ENCODE measurements at places on chromosomes 1 and 21.

DNA sequence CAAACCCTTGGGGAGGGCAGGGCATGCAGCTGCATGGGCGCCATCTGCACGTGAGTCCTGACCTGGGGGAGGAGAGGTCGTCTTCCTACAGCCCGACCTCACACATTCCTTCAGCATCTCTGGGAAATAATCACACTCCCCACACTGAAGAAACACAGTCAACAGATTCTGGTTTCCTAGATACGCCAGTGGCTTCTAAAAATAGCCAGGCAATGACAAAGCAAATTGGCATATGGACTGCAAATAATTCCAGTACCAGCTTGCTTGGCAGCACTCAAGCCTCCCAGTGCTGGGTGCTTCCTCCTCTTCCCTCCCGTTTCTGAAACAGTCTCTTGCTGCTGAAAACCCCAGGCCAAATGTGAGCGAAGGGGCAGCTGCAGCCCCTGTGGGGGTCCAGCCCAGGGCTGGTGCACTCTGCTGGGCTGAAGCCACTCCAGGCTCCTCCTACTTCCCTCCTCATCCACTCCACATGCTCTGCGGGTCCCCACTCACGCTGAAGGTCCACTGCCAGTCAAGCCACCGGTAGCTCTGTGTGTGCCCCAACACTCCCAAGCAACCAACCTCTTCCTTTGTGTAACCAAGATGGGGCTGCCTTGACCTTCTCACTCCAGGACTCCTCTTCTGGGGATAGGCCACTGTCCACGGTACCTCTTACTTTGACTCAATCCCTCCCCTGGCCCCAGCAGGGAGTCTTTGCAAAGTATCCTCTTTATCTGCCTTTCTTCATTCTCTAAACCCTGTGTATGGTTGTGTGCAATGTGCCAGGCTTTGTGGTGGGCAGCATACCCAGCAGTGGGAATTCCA lies 69.0 kb downstream of the KCND3 start:
- peak; percentile 65 for DNase-seq

DNA sequence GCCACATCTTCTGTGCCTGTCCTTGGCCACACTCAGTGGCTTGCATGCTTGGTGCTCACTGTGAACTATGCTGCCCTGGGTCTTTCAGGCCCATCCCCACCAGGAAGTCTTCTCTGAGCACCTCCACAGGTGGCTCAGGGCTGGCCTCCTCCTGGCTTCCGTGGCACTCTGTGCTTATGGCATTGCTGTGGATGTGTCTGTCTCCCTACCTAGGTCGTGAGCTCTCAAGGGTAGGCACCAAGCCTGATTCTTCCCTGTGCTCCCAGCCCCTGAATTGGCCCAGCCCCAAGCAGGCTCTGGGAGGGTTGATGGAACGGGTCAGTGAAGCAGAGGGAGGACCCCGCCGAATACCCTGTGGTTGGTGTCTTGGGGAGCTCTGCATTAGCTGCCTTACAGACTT lies 197.7 kb upstream of the EDN2 start:
- no peak for DNase-seq

- DNase-seq = no peak
Measured at GRCh38 chr1:58964428-58964827, 180.6 kb upstream of the JUN start.

GRCh38 chr1:111739194-111739924 lies at the start of gene INKA2:
Gene INKA2, minus strand, starts transcription at chr1:111739395. Its CDS starts 153 bp downstream, at chr1:111739242.
- peak; percentile 83 for DNase-seq

GRCh38 chr1:206793620-206794019 lies 21.3 kb upstream of the IL10 start:
- DNase-seq = no peak

DNA sequence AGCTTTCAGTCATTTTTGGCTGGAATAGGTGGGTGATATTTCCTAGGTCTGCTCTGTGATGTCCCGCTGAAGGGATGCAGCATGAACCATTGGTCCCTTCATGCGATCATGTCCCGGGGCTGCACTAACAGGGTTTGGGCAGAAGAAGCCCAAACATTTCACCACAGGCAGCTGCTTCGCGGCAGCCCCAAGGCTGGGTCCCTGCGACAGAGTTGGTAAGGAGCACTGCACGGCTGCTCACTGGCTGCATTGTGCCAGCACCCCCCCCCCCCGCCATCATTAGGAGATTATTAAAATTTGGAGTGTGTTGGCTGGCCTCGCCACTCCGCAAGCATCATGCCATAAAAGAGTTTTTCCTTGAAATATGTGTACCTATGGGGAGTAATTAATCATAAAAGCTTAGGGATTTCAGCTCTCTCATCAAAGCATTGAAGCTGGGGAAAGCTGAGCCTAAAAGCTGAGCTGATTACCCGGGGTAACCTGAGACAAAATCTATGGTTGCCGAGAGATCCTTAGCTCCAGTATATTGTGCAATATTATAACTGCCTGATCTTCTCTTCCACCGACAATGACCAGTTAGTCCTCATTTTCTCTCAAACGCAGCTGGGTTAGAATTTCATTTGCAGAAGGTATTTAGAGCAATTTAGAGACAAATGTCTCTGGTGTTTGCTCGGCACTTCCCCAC lies 62.5 kb downstream of the PEX14 start:
- no peak for DNase-seq

DNA sequence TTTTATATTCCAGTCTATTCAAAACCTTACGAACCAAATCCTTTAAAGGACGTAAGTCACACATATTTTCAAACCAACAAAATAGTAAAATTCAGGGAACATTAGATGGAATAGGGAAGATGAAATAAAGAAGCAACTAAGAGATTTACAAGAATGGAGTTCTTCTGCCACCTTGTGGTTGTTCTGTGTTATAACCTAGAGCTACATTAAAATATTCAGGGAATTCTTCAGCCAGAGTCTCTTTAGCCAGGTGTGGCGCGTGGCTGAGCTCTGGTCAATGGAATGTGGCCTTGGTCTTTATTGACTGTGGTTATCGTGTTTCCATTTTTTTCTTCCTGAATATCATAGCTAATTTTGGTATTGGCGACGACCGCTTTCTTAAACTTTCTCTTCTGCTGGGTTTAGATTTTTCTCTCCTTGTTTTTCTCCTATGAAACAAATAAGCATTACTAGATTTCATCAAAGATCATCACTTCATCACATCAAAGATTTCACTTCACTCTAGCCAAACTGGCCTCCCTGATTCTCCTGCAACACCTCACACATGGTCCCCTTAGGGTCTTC lies 221.3 kb downstream of the MRPL39 start:
- peak; percentile 39 for DNase-seq

DNA sequence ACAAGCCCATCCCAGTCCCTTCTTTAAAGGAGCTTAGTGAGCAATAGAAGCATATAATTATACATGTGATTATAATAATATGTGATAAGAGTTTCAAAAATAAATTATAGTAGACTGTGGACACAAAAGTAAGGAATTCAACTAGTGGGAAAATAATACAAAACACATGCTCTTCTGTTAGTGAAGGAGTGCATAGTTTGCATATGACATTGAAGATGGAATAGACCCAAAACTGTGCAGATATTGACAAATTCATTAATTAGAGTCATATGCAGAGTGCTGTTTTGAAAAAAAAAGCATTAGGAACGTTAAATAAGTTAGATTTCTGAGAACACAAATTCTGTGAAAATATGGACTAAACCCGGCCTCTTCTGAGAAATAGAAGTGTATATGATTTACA lies 278.8 kb downstream of the ASTN1 start:
- peak; percentile 57 for DNase-seq

GRCh38 chr1:94056171-94056570 lies 64.8 kb downstream of the ABCA4 start:
- DNase-seq = no peak

GRCh38 chr1:111739925-111740765 lies 950 bp upstream of the INKA2 start:
- peak; percentile 70 for DNase-seq

GRCh38 chr1:61140778-61141177 lies 58.4 kb downstream of the NFIA start:
- DNase-seq = peak; percentile 66

GRCh38 chr1:241827264-241827663 lies 20.7 kb upstream of the EXO1 start:
- no peak for DNase-seq

- peak; percentile 30 for DNase-seq
Measured at GRCh38 chr1:41672173-41672572, 187.7 kb upstream of the EDN2 start.

DNA sequence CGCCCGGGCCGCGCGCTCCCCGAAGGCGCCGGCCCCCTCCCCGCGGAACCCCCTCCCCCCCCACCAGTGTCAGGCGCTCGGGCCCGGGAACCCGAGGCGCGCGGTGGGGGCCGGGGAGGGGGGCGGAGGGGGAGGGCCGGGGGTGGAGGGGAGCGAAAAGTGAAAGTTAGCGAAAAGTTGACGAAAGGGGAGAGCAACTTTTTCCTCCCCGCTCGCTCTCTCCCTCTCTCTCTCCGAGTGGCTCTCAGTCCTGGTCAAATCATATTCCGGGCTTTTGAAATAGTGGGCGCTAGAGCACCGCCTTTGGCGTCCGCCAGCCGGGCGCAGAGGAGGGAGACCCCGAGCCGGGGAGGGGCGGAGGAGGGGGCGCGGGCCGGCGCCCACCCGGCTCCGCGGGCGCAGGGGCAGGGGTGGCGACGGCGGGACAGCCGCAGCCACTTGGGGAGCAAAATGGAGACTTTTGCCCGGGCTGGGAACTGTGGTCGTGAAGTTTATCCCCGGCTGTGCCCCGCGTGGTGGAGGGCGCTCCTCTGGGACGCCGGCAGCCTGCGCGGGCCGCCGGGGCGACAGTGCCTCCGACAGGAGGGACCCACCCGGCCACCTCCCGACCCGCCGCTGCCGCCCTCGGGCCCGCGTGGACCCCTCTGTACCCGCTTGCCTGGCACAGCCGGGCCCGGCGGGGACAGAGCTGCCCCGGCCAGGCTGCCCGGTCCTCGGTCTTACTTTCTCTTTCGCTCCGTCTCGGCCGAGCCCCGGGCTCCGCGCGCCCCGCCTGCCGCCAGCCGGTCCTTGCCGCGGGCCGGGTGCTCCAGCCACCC lies 697 bp downstream of the PRDM16 start:
- DNase-seq = peak; percentile 49

DNA sequence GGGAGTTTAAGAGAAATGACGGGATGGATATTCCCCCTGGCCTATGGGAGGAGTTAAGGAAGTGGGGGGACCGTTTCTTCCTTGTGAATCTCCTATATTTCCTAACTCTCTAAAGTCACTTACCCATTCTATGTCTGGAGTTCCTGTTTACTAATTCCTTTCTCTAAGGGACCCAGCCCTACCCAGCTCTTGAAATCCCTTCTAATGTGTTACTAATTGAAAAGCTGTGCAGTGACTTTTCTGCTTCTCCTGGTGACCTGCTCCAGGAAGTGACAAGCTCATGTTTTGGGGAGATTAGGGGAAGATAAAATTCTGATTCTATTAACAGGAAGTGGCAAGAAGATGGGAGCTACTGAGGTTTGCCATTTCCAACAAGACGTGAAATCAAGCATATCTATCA lies 4.0 kb upstream of the SAMSN1 start:
- no peak for DNase-seq

DNA sequence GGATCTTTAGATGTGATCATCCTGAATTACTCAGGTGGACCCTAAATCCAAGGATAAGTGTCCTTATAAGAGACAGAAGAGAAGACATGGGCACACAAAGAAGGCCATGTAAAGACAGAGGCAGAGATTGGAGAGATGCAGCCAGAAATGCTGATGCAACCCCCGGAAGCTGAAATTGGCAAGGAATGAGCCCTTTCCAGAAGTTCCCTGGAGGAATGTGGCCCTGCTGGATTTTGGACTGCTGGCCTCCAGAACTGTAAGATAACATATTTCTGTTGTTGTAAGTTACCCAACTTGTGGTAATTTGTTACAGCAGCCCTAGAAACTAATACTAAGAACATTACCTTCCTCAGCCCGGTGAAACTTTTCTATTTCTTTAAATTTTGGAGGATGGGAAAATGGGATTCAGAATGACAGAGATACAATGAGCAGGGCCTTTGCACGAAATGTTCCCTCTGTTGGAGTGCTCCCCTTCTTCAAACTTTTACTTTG lies 11.2 kb upstream of the PLPP3 start:
- DNase-seq = peak; percentile 62

DNA sequence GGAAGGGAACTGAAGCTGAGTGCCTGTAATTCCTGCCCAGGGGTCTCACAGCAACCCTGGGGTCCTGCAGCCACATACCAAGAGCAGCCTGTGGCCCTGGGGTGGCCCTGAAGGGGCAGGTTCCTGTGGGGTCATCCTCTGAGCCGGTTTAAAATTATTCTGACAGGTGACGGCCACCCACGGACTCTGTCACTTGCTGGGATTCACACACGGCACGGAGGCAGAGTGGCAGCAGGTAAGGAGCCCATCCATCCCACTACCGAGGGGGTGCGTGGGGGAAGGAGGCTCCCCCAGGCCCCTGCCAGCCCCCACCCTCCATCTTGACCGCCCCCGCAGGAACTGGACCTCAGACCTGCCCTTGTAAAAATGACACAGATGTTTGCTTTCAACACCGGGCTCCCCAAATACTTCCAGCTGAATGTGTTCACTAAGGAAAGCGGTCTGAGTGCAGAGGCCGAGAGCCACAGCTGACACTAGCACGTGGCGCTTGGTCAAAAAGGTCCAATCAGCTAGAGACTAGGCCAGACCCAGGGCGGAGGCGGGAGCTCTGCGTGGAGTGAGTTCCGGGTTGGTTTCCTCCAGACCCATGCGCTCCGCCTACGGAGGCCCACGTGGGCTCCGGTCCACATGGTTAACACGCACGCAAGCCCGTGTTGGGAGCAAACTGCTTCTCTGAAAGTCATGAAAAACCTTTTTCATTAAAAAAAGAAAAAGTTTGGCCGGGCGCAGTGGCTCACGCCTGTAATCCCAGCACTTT lies 10.0 kb downstream of the YBEY start:
- DNase-seq = peak; percentile 56

DNA sequence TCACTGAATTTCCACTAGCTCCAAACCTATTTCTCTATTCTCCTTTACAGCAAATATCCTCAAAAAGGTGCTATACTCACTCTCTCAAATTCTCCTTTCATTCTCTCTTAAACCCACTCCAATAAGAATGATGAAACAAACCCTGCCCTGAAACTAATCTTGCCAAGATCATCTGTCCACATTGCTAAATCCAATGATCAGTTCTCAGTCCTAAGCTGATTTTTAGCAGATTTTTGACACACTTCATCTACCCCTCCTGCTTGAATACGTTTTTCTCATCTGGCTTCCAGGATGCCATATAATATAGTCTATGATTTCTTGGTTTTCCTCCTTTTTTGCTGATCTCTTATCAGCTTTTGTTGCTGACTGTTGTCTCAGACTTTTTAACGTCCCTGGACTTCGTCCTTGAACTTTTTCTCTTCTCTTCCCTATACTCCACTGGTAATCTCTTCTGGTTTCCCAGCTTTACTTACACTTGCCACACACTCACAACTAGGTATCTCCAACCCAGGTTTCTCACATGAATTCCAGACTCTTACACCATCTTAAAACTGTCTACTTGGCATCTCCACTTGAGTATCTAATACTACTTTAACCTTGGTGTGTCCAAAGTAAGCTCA lies 35.3 kb downstream of the RERE start:
- DNase-seq = no peak

GRCh38 chr1:43308635-43309404 lies 8.0 kb downstream of the TIE1 start:
- DNase-seq = no peak

- DNase-seq = no peak
Measured at GRCh38 chr1:28680151-28680550, 11.6 kb downstream of the GMEB1 start.

All from fibroblast of gingiva (primary cell).